ENCODE measurements at places on chromosomes 12 and 14.

- no peak for ATAC-seq
Observed at GRCh38 chr12:9606736-9607372, 862 bp downstream of the KLRB1 start.

GRCh38 chr12:16323010-16323409 is 24.4 kb upstream of the MGST1 start:
- no peak for ATAC-seq

DNA sequence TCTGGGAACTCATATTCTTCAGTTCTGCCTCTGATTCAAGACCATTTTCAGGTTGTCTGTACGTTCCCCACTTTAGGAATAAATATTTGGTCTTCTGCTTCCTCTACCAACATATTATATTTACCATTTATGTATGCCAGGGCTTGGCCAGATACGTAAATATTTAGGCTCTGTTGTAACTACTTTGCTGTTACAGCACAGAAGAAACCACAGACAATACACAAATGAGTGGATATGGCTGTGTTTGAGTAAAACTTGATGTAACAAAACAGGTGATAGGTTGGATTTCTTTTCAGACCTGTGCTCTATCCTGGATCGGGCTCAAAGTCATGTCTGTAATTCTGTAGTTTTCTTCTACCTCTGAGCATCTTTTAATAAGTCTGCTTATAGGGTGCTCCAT is 37.5 kb downstream of the RAP1B start:
- ATAC-seq = no peak

GRCh38 chr12:1517007-1517406 is 77.4 kb downstream of the FBXL14 start:
- ATAC-seq = no peak

DNA sequence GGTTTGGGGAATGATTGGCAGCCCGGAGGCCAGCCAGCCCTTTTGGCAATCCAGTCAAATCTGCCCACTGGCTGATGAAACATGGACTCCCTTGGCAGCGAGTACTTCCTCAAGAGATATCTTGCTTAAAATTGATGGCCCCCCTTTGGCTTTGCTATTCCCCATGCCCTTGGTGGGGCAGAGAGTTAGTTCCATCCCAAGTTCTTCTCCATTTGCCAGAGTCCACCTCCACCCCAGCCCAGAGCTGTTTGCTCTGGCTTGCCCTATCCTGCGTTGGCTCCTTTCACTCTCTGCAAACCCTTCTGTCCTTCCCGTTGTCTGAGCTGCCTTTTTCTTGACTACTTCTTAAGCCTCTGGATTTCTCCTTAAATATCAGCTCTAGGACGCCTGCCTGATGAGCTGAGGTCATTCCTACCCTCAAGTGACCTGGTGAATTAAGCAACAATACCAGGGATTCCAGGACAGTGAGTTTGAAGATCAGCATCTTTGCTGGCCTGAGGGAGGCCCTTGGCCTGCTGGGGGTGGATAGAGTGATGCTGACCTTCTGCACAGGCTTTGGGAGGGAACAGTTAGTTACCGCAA is 212.0 kb downstream of the CACNA1C start:
- ATAC-seq = peak; percentile 79

Measured in SK-N-SH treated with all-trans-retinoic acid at 6 μM for 48 hours (cell line).